Esophagus squamous epithelium (tissue), 5 donors: ENCODE measurements at places on chromosomes 3 and 15.

DNA sequence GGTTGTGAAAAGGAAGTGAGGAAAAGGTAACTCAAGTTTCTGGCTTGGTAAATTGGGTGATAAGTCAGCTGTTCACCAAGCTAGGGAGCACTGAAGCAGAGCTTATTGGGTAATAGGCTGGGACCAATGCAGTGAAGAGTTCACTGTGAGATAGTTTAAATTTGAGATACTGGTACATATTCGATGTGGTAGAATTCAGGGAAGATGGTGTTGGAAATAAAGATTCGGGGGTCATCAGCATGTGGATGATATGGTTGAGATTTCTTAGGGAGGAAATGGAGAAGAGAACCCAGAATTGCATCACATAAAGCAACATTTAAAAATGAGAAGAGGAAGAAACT is 16.9 kb downstream of the MME start:
- DNase-seq = no peak

DNA sequence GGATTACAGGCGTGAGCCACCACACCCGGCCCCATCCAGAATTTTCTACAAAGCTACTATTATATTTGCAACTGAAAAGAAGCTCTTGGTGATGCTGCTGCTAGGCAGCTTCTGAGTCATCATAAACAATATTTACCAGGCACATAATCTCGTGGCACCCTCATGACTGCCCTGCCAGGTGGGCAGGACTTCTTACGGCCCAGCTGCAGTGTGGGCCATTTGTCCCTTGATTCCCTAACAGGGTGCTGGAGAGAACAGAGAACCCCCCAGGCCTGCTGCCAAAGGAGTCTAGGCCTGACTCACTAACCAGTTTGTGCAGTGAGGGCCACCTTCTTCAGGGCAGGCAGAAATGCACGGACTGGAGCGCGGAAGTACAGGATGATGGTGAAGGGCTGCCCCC is 4.9 kb downstream of the EPB42 start:
- no peak for DNase-seq

DNA sequence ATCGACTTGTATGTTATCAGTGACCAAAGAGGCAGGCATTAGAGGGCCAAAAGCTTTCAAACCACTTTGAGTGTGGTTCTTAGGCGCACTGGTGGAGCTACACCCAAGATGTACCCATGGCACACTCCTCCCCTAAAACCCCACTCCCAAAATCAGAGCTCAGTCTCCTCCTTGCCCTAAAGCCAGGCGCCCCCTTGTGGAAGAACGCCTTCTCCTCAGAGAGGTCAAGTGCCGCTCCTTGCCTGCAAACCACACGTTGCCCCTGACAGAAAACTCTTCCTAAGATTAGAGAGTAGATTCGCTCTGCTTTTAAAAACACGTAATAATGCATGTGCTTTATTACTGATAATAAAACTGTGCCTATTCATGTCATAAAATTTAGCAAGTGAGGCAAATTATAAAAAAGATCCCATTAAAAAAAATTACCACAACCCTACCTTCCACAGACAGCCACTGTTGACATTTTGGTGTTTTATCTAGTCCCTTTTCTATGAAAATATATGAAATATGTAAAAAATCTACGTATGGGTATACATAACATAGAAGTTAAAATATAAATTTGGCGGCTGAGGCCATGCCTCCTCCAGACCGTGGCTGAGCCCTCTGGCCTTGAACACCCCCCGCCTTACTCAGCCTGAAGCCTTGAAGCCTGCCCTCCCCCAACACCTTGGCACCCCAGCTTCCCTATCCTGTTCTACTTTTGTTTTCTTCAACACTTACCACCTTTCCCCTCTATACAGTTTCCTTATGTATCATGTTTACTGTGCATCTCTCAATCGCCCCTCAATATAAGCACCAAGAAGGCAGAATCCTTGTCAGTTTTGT is 33.5 kb downstream of the BCL2L10 start:
- no peak for DNase-seq

DNA sequence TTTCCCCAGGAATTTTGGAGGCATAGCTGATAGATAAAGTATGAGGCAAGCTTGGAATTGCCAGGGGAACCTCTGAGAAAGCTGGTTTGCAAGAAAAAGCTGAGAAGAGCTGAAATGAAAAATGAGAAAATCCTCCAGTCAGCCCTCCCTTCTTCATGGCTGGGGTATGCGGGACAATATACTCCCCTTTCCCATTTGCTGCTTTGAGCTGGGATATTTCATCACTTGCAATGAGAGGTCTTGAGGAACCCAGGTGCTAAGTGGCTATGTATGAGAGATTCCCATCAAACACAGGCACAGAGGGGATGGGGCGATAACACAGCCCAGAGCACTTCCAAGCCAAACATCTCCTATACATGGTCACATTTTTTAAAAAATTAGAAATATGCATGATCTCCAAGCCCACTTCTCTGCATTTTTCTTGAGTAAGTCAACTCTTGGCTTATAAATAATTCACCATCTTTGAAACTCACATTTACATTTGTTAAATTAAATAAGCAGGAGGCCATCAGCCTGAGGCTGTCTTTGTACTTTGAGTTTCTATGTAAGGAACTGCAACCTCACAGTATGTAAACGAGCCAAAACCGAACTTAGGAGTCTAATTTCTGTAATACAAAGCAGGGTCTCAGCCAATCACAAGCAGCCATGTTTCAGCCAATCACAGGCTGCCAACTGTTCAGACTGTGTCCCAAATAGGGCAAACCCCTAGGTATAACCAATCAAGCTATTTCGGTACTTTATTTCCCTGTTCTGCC is 983.6 kb upstream of the NR2F2 start:
- DNase-seq = no peak

- no peak for DNase-seq
Observed at GRCh38 chr3:130865489-130865888, 28.4 kb upstream of the ATP2C1 start.

DNA sequence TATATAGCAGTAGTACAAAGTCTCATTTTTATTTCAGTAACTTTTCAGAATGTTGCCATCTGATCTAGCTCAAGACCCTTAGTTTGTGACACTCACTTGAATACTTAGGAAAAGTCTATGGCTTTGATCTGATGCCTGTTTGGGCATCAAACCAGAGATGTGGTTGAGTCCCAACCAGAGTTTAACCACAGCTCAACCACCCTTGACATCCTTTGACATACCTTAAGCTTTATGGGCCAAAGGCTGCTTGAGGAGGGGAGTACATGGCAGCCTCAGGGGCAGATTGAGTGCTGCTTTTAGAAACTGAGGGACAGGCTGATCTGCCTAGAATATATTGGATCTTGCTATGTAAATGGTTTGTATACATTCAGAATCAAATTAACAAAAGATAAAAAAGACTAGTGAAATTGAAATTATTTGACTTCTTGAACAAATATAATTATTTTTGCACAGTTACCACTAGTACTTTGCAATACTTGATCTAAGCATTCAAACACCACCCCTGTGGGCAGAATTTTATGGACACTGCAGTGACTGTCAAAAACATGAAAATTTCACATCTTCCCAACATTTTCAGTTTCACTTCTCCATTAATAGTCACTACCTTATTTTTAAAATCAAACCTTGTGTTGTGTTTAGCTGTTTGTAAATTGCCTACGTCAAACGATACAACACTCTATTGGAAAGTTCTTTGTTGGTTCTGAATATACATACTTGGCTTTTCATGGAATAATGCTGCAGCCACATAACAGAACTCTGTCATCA is 199.8 kb downstream of the UBE2E2 start:
- DNase-seq = no peak
